A549 treated with DMSO at 1 μM for 4 hours (cell line): ENCODE measurements at places on chromosomes 2 and 18. TPM values are rescaled to one million over a fixed set of nuclear protein-coding genes. Genes with fewer than 3 reads are reported as not detected.

Gene SLC16A14
- 1.0 to 1.9 TPM (median 1.4 TPM) in 5 replicates for total RNA-seq

Gene ALK
- total RNA-seq: 0.04 TPM in 1 of 5 replicates, not detected in the others

Gene POTEI
- total RNA-seq: 0.01 TPM in 1 of 5 replicates, not detected in the others

Gene DYNAP
- not detected in 5 replicates for total RNA-seq

Gene SERPINB5
- total RNA-seq: 0.08 to 0.20 TPM (median 0.11 TPM) in 5 replicates

Gene ANXA4
- 328 to 401 TPM (median 352 TPM) in 5 replicates for total RNA-seq

Gene ALPG
- 0.07 to 0.15 TPM (median 0.13 TPM) in 4 of 5 replicates, not detected in the other for total RNA-seq

Gene KCNJ13
- total RNA-seq: not detected in 5 replicates

Gene CLK1
- 37.6 to 46.2 TPM (median 44.8 TPM) in 5 replicates for total RNA-seq

Gene FOXD4L1
- 0.31 to 0.87 TPM (median 0.33 TPM) in 5 replicates for total RNA-seq

Gene FAM124B
- total RNA-seq: not detected in 5 replicates

Gene ZNF804A
- total RNA-seq: not detected in 5 replicates

Gene RAPGEF4
- total RNA-seq: 0.16 to 0.35 TPM (median 0.21 TPM) in 5 replicates

Gene PTPN18
- total RNA-seq: 24.9 to 32.1 TPM (median 29.4 TPM) in 5 replicates

Gene PPP1CB
- 98.9 to 160 TPM (median 133 TPM) in 5 replicates for total RNA-seq

Gene CXCR4
- total RNA-seq: 0.38 to 1.0 TPM (median 0.58 TPM) in 5 replicates

Gene CCDC141
- total RNA-seq: not detected in 5 replicates

Gene REG1B
- total RNA-seq: not detected in 5 replicates

Gene FSIP2
- not detected in 5 replicates for total RNA-seq

Gene PROM2
- 0.33 TPM in 1 of 5 replicates, not detected in the others for total RNA-seq

Gene ANKRD30B
- total RNA-seq: not detected in 5 replicates

Gene LYPD1
- 15.1 to 20.5 TPM (median 18.2 TPM) in 5 replicates for total RNA-seq

Gene HOXD13
- total RNA-seq: 0.22 to 0.32 TPM (median 0.24 TPM) in 5 replicates

Gene MLPH
- total RNA-seq: 180 to 294 TPM (median 277 TPM) in 5 replicates

Gene CCDC74B
- total RNA-seq: 6.1 to 7.5 TPM (median 6.6 TPM) in 5 replicates

Gene OSBPL1A
- total RNA-seq: 9.4 to 15.9 TPM (median 11.7 TPM) in 5 replicates

Gene MAP2
- total RNA-seq: 0.28 to 0.72 TPM (median 0.50 TPM) in 5 replicates

Gene DSG4
- 0.02 TPM in 1 of 5 replicates, not detected in the others for total RNA-seq

Gene TNFAIP6
- 1.4 to 3.0 TPM (median 2.1 TPM) in 5 replicates for total RNA-seq
